Memory B cell (primary cell): ENCODE measurements at places on chromosomes 6 and 20.
A peak's percentile ranks its signal among the peaks of the same experiment; 100 is the strongest.

DNA sequence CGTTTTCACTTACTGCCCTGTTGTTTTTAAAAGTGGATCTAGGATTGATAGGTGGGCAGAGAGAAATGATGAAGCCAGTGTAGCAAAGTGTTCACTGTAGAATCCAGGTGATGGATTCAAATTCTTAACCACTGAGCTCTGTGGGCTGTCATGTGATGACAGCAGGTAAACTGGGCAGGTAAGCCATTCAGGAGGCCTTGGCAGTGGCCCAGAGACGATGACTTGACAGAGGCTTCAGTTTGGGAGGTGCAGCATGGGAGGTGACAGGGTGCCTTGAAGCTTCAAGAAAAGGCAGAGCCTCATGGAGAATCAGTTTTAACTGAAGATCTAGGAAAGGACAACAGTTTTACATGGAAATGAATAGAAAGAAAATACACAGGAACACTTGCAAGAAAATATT, 2.0 kb downstream of the NAA20 start:
- DNase-seq: no peak

DNA sequence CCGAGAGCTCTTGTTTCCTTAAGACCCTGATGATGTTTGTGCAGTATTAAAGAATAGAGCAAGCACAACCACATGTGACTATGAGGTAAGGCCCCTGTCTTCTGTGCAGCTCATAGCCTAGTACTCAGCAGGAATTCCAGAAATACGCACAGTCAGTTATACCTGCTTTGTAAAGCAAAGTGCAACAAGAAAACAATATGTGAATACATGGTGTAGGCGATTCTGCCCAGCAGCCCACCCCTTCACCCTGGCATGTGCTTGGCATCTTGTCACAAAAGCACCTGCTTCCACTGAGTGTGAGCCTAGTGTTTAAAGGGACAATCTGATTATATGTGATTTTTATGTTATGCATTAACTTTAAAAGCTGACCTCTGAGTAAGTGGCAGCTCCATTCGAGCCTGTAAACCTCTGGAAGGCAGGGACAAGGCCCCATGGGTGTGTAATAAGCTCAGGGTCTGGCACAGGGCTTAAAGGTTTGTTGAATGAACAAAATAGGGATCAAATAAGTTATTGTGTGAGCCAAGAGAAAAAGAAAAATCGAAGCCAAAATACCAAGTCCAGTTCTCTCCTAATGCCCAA, 148.7 kb downstream of the DOK5 start:
- DNase-seq: no peak

DNA sequence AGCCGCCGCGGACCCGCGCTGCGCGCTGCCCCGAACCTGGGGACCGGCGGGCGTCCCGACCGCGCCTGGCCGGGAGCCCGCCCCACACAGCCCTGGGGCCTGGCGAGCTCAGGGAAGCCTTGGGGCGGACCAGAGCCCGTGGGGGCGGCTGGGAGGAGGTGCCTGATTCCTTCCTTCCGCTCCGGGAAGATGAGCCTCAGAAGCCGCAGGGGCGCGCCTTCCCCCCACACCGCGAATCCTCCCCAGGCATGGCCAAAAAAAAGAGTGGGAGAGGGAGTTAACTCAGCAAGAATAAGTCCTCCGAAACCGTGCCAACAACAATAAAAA, at the start of gene CBLN4:
Gene CBLN4 (minus strand): TSS at position 131 of the 327 bp plus-strand sequence. CDS start 1,348 bp downstream, outside the sequence.
- DNase-seq: no peak

DNA sequence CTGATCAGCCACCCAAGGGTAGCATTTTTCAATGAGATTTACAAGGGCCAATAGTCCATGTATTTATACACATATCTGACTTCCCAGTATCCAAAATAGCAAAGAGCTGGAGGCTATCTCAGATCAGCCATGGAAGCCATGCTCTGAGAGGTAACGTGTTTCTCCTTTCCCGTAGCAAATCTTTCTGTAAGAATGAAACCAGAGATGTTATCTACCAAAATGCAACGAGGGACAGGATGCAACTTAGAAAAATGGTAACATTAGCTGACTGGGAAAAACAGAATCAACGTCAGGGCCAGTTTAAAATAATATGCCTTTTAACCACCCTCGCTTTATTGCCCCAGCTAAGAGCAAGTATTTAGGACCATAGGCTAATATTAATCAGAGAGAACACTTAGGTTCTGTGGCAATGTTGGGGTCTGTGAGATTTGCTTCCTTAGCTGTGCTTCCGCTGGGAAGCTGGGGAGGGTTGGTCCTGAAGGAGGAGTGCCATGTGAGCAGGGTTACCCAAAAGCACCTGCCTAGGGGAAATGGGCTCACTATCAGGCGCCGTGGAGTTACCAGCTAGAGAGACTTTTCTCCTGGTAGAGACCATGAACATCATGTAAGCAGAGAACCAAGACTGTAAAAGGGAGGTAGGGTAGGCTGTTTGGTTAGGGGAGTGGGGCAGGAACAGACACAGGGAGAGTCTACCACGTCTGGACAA, 1.2 kb downstream of the ZNF831 start:
- DNase-seq: no peak

DNA sequence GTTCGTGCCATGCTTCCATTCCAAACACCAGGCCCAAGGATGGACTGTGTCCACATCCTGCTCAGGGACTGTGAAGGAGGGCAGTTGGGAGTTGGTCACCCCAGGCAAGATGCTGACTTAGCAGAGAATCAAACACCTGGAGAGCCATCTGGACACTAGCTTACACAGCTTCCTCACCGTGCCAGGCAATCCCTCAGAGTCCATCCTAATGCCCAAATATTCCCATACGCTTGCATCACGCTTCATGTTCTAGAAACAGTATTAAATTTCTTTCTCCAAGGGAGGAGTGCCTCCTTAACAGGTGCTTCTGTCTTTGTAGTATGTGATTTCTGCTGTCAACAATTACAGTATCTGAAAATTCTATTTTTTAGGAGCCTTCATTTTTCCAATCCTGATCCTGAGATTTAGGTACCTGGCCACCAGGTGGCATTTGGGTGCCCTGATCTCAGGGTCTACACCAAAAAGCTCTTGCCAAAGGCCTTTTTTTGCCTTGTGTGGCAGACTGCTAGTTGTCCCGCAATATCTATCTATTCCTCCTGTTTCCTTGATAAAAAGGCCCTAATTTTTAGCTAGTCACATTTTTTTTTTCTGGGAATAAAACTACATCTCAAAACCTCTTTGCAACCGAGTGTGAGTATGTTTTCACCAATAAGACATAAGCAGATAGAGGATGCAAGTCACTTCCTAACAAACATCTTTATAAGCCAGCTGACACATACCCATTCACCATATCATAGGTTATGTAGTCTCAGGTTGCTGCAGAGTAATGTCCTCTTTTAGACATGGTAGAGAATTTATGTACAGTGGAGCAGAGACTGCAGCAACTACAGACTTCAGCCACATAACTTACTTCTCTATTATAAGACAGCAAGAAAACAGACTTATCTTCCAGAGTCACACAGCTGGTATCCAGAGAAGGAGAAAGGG, 85.0 kb downstream of the PREP start:
- no peak for DNase-seq

DNA sequence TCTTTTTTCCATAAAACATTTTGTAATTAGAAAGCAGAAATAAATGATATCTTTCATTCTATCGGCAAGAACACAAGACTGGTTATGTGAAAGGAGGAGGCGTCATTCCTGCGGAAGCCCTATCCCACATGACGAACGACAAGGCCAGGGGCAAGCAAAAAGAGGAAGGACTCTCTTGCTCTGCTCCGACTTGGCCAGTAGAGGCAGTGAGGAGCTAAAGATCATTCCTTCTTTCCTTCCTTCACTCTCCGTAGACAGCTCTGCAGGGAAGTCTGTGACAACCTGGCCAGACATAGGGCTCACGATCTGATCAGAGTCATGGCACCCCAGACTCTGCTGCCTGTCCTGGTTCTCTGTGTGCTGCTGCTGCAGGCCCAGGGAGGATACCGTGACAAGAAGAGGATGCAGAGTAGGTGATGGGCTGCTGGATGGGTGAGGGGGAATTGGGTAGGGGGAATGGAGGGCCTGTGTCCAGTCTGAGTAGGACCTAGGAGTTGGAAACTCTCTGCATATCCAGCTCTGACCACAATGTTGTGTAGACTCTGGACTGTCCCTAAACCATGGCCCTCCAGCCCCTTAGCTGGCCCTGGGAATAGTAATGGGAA, at the start of gene WFDC10A:
Gene WFDC10A (plus strand): TSS at position 244 of the 605 bp plus-strand sequence. CDS start 75 bp downstream, at position 319.
- DNase-seq: peak; percentile 16
